ENCODE measurements at places on chromosomes 2 and 18.

- no peak for DNase-seq
These were observed 602.9 kb downstream of the NYAP2 start for GRCh38 chr2:226002438-226002837.

- no peak for DNase-seq
These were observed 103.8 kb upstream of the NDUFV2 start for GRCh38 chr18:8998481-8999217.

DNA sequence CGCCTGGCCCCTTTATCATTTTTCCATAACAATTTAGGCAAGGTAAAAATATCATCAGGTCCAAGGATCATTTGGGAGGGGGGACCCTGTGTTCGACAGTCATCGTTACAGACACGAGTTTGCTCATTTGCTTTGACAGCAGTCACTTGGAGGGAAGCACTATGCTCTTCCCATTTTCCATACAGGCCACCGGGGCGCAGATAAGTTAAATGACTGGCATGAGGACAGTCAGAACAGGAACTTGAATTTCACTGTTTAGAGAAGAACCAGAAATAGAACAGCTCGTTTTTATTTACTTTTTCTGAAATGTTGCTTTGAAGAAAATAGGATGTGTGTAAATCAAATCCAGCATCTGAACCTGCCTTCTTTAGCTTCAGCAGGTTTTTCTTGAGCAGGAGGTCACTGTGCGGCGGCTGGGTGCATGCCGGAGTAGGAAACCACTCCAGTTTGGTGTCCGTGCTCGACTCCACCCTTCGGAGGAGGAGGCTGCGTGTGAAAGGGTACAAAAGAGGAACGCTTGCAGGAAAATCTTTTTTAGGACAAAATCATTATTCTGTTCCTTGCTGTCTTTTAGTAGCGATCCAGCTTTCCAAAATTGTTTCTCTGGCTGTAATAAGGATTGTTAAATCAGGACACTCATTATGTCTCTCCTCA, 15.2 kb downstream of the NPAS2 start:
- no peak for DNase-seq

- DNase-seq: no peak
These were observed 44.4 kb upstream of the LRRTM1 start for GRCh38 chr2:80348953-80349352.

GRCh38 chr2:177405029-177405692, 12.6 kb downstream of the AGPS start:
- DNase-seq: no peak

DNA sequence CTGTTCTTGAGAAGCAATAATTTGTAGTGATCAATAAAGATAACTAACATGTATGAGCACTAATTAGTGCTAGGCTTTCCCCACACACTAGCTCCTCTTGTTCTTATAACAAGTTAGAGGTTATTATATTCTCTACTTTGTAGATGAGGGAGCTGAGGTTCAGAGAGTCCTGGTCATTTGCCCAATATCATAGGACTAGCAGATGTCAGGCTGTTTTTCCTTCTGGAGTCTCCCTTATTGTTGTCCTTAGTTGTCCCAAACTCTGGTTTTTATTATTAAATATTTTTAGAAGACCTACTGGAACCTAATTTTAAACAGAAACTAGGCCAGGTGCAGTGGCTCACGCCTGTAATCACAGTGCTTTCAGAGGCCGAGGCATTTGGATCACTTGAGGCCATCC, 16.5 kb upstream of the TTC39C start:
- DNase-seq: no peak

- DNase-seq: no peak
These were observed 63.3 kb upstream of the TTC27 start for GRCh38 chr2:32564417-32565035.

DNA sequence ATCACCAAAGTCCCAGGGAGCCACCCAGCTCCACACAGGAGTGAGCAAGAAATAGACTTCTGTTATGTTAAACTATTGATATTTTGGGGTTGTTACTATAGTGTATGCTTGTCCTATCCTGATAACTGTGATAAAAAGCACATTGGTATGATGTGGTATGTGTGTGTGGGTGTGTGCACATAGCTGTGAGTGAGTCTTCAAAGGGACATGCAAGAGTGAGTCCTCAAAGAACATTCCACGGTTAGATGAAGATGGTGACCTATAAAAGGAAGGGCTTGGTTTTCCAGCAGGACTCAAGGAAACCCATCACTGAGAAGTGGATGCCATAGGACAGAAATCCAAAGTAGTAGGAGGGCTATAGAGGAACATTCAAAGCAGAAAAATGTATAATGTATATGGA, 342.9 kb downstream of the TSN start:
- DNase-seq: no peak

DNA sequence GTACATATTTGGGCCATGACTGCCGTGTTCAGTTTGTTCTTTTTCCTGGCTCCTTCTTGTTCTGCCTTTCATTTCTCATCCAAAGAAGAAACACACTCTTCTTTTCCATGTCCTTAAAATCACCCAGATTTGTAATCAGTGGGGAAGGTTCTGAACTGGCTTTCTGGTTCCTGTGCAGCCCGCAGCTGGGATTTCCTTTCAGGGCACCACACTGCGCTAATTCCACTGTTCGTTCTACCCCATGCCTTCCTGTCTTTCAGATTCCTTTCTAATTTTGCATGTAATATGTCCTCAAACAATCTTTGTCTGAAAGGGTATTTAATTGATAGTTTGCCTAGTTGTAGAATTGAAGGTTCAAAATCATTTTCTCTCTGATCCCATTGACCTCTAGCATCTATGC, 94.1 kb downstream of the HS1BP3 start:
- no peak for DNase-seq

Data from T-helper 17 cell (primary cell).